ENCODE measurements at places on chromosomes 13 and 19. TPM values are rescaled to one million over a fixed set of nuclear protein-coding genes. Genes with fewer than 3 reads are reported as not detected.

The PSG1 gene
- total RNA-seq, result not detected

The SIGLEC11 gene
- not detected for total RNA-seq

The ZNF528 gene
- total RNA-seq, result 2.9 TPM

The PLPP2 gene
- 0.41 TPM for total RNA-seq

The APOC4 gene
- total RNA-seq, result not detected

The CPAMD8 gene
- 0.44 TPM for total RNA-seq

The TTC9B gene
- total RNA-seq, result not detected

The FUT2 gene
- total RNA-seq, result not detected
